Thoracic aorta endothelial cell (primary cell): ENCODE measurements at places on chromosomes 1 and 21. TPM values are rescaled to one million over a fixed set of nuclear protein-coding genes. Genes with fewer than 3 reads are reported as not detected.

REN gene
- 0.07 TPM in 1 of 2 replicates, not detected in the other for total RNA-seq

TP73 gene
- total RNA-seq = 0.07 and 0.13 TPM in 2 replicates

TRIM17 gene
- total RNA-seq = not detected in 2 replicates

MYOM3 gene
- total RNA-seq = 0.13 and 0.36 TPM in 2 replicates

SLC50A1 gene
- total RNA-seq = 24.3 and 39.1 TPM in 2 replicates

FMO4 gene
- 0.65 and 0.80 TPM in 2 replicates for total RNA-seq

ANKRD65 gene
- total RNA-seq = 0.07 and 0.13 TPM in 2 replicates

FH gene
- total RNA-seq = 135 and 162 TPM in 2 replicates

HOOK1 gene
- under 0.01 TPM in 1 of 2 replicates, not detected in the other for total RNA-seq

WNT9A gene
- 1.1 and 2.7 TPM in 2 replicates for total RNA-seq

AMY1A gene
- total RNA-seq = not detected in 2 replicates

ST6GALNAC3 gene
- 39.0 and 62.1 TPM in 2 replicates for total RNA-seq

OR10K1 gene
- not detected in 2 replicates for total RNA-seq
